ENCODE measurements at places on chromosomes 7 and 10.

GRCh38 chr10:118028619-118029018, 18.1 kb downstream of the RAB11FIP2 start:
- no peak for DNase-seq

DNA sequence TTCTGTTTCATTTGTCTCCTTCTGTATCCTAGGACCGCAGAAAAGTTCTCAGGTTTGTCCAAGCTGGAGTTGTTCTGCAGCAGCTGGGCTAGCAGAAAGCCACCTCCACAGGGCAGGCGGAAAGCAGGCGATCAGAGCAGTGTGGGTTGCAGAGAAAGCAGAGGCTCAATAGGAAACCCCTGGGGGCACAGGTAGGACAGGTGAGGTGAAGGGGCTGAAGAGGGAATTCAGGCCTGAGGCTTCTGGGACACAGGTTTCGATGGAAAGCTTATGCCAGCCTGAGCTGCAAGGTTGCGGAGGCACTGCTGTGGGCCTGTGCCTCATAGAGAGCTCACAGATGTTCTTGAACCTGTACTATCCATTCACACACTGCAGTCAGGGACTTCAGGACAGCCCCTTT, 194.9 kb upstream of the TPK1 start:
- DNase-seq, result no peak

GRCh38 chr10:99345350-99345749, 16.2 kb downstream of the CNNM1 start:
- no peak for DNase-seq

GRCh38 chr10:82392533-82392932, 517.5 kb downstream of the NRG3 start:
- DNase-seq, result no peak

GRCh38 chr7:106664343-106664742, 3.4 kb upstream of the CCDC71L start:
- DNase-seq, result no peak
